ENCODE measurements at places on chromosomes 6 and 20.

DNA sequence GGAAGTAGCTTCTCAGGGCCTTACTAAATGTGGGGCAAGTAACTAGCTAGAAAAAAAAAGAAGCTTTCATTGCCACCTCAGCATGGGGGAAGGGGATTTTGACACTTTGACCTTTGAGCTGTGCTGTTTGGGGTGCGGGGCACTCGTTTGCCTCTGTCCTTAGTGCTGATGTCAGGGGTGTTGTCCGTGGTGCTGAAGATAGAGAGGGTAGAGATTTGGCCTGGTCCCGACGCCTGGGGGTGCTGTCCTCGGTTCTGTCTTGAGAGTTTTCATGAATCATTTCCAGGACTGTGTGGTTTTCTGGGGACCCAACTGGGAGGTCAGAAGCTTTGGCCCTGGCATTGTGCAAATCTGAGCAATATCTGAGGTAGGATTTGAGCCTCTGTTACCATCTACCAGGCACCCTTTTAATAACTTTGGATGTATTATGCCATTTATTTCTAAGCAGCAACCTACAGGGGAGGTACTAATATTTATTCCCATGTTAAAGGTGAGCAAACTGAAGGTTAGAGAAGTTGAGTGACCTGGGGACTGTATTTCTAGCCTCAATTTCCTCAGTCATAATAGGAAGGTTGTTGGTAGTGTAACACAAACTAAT is 78.0 kb downstream of the DLGAP4 start:
- peak; percentile 41 for DNase-seq

- DNase-seq: no peak
These were observed 8.8 kb downstream of the TBPL1 start for GRCh38 chr6:133961831-133962230.

DNA sequence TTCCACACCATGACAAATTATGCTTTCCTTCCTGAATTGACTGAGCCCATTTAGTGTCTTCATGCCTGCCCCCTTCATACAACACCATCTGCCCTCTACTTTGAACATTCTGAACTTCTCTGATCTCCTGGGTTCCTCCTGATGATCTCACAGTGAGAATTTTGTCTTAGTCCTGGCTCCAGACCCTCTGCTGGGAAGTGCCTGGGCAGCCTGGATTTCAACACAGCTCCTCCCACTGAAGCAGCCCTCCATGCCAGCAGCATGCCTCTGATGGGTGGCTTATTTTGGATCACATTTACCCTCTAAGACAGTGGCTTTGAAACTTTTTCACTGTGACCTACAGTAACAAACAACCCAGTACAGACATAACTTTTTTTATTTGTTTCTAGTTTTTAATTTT is 41.5 kb downstream of the DSE start:
- peak; percentile 46 for DNase-seq

GRCh38 chr6:31687321-31687720 is 6.5 kb upstream of the LY6G5C start:
- DNase-seq: no peak

DNA sequence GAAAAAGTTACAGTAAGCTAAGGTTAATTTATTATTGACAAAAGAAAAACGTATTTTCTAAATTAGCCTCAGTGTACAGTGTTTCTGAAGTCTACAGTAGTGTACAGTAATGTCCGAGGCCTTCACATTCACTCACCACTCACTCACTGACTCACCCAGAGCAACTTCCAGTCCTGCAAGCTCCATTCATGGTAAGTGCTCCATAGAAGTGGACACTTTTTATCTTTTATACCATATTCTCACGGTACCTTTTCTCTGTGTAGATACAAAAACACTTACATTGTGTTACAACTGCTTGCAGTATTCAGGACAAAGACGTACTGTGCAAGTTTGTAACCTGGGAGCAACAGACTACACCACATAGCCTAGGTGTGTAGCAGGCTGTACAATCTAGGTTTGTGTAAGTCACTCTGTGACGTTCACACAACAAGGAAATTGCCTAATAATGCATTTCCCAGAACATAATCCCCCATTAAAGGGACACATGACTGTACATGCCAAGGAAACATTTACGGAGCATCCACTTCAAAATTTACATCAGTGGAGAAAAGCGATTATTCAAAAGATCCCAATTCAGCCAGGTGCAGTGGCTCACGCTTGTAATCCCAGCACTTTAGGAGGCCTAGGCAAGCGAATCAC is 133.4 kb downstream of the BANF2 start:
- DNase-seq: no peak

- DNase-seq: peak; percentile 87
These were observed 10.4 kb downstream of the TRIM31 start for GRCh38 chr6:30102414-30102969.

- DNase-seq: no peak
These were observed 2.0 kb upstream of the ZNFX1 start for GRCh38 chr20:49279677-49280462.

DNA sequence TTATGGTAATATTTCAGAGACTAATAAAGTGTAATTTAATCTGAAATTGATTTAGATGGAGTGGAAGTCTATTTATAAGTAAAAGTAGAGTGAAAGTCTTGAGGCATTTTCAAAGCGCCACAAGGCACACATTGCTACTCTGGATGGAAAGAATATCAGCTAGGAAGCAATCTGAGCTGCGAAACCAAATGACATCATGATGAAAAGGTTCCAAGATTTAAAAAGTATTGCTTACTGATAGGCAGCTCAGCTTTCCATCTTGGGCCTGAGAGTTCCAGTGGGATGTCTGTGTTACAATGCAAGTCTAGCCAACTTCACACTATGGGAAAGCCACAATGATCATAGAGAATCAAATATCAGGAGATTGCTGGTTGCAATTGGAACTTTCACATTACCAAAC is 126.9 kb upstream of the VGLL2 start:
- DNase-seq: no peak

DNA sequence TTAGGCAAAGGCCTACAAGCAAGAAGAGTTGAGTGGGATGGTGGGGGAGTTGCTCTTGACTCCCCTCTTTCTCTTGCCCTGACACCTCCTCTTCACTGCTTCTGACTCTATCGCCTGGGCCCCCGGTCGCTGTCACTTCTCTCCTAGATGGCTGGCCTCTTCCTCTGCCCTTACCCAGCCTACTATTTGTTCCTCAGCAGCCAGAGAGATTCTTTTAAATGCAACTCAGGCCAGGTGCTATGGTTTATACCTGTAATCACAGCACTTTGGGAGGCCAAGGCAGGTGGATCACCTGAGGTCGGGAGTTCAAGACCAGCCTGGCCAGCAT is 4.3 kb upstream of the PDYN start:
- DNase-seq: no peak

GRCh38 chr6:116101790-116102189 is 1.1 kb downstream of the NT5DC1 start:
- DNase-seq: no peak

DNA sequence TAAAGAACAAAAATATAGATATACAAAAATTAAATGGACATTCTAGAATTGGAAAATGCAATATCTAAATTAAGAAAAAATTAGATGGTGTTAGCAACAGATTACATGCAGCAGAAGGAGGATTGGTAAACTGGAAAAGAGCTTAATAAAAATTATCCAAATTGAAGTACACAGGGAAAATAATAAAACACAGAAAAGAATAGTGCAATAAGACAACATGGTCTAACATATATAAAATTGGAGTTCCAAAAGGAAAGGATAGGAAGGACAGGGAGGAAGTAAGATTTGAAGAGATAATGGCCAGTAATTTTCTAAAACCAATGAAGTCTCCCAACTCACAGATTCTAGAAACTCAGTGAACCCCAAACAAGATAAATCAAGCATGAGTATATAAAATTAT is 194.5 kb downstream of the TBX18 start:
- no peak for DNase-seq

- no peak for DNase-seq
These were observed 15.4 kb upstream of the MTG2 start for GRCh38 chr20:62167474-62167873.

DNA sequence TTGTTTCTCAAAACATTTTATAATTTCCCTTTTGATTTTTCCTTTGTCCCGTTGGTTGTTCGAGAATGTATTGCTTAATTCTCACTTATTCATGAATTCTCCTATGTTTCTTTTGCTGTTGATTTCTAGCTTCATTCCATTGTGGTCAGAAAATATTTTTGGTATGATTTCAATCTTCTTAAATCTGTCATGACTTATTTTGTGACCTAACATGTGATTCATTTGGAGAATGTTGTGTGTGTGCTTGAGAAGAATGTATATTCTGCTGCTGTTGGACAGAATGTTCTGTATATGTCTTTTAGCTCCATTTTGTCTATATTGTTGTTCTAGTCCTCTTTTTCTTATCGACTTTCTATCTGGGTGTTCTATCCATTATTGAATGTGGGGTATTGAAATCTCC is 286.2 kb upstream of the RNF217 start:
- DNase-seq: no peak

DNA sequence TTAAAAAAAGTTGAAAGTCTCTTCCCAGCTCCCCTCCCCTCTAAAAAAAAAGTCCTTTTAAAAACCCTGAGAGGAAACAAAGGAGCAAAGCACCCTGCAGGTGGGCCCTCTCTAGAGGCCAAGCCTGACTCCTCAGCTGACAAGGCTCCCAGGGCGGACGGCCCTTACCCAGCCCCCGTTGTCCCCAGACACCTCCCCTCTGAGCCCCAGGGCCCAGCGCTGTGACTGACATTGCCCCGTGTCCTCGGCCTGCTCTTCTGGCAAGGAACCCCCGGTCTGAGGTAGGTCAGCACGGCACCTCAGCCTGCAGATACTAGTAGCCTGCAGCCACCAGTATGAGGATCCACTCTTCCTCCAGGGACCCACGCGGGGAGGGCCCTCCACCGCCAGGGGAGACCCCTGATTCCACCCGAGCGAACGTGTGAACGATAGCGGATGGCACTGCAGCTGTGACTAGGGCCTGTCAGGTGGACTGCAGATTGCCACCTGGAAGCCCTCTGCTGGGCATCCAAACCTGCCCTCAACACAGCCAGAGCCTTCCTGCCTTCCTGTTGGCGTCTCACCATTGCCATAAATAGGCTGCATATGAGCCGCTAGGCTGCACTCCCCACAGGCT is 34.2 kb downstream of the FOXC1 start:
- no peak for DNase-seq

DNA sequence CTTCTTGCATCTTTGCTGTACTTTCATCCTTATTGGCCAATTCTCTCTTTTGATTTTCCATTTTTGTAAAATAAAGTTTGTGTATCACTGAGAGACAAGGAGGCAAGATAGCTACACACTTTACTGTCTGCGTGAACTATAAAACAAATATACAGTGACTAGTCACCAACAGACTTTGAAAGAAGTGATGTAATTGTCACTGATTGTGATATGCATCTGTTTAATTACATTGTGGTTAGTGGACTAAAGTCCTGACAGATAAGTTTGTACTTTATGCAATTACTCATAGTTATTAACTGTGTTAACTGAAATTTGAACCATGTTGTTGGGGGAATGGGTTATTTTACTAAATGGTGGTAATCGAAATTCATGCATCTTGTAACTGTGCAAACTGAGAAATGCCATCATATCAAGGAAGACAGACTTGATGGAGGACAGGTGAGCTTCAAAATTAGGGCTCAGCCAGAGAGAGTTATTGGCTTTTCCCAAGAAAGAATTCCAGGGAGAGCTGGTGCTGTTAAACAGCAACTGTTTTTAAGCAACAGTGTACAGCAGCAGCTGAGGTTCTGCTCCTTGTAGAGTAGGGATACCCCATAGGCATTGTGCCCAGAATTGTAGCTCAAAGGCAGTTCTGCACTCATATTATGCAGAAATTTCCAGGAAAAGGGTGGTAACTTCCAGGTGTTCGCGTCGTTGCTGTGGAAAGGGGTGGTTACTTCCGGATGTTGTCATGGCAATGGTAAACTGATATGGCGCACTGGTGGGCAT is 62.9 kb downstream of the EFHC1 start:
- DNase-seq: no peak

GRCh38 chr20:25984933-25985332 is 288.3 kb upstream of the ZNF337 start:
- DNase-seq: no peak

GRCh38 chr20:8385247-8385646 is 253.2 kb downstream of the PLCB1 start:
- DNase-seq: no peak

- no peak for DNase-seq
These were observed 32.3 kb upstream of the DUSP22 start for GRCh38 chr6:259901-260508.

- no peak for DNase-seq
These were observed 19.4 kb upstream of the SIRPA start for GRCh38 chr20:1875762-1876161.

GRCh38 chr20:23530937-23531567 is 37.2 kb downstream of the CST9L start:
- no peak for DNase-seq

- DNase-seq: no peak
These were observed 26.5 kb downstream of the GLO1 start for GRCh38 chr6:38676236-38676973.

GRCh38 chr6:7742223-7742785 is 16.4 kb downstream of the BMP6 start:
- no peak for DNase-seq

DNA sequence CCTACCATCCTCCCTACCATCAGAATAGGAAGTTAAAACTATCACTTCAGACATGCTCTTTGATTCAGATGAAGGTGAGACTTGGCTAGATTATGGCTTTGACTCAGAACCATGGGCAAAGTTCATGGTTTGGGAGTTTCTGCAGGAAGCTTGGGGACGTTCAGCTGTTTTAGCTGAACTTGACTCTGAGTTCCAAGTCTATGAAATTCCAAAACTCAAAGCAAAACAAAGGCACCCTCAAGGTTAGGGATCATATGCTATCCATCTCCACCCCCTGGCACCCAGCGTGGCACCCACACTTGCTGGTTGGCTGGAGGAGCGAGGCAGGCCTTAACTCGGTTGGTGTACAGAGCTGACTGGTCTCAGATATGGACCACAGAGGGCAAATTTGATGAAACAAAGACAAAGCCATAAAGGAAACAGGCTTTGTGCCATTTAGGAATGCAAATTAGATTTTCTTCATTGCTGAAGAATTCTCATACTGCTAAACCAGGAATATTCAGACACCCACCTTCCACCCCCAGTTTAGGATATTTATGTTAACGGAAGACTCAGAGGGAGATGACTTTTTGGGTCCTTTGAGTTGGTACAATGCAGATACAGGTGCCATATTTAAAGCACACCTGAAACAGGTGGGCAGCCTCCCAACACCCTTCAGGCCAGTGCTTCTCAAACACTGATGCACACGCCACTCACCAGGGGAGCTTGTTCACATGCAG is 88.4 kb upstream of the SLC22A16 start:
- DNase-seq: no peak

DNA sequence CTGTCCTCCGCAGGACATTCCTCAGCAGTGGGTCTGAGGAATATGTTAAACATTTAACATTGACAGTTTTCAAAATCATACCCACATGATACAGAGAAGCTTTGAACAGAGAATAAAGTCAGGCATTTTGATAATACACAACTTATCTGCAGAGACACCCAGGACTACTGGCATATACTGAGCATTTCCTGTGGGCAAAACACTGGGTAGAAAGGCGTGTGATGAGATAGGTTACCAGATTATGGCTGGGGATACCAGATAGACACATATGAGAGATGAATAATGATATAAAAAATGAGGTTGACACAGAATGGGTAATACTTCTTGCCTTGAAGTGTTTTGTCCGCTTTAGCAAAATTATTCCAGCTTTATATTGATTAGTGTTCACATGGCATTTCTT is 31.4 kb upstream of the TRIM26 start:
- no peak for DNase-seq

GRCh38 chr6:138569970-138570724 is 70.9 kb upstream of the NHSL1 start:
- DNase-seq: no peak

All from suppressor macrophage (primary cell).